ENCODE measurements at places on chromosomes 7 and 10. TPM values are rescaled to one million over a fixed set of nuclear protein-coding genes. Genes with fewer than 3 reads are reported as not detected.

DYNC1I1 gene
- total RNA-seq, result not detected

- DNase-seq, result no peak
Observed at GRCh38 chr10:43351301-43351700, 20.1 kb upstream of the FXYD4 start.

HABP2 gene
- not detected for total RNA-seq

DNA sequence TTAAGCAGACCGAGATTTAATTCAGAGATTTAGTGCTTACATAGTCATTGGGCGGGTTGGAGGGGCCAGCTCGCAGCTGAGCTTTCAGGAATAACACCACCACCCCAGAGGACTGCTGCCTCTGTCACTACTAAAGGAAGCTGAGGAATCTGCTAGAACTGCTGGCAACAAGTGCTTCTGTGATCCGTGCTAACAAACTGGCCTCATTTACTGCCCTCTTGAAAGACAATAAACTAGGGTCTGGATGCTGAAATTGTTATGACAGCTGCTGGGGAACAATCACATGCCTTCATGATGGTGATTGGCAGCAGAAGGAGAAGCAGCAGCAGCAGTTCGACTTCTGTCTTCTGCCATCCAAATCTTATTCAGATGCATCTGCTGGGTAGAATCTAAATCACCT, 285.5 kb upstream of the TAC1 start:
- DNase-seq, result no peak

GRCh38 chr7:20971219-20971618, 184.5 kb upstream of the SP8 start:
- DNase-seq, result no peak

DLX5 gene
- not detected for total RNA-seq

GRCh38 chr7:91915401-91916050, 25.1 kb upstream of the AKAP9 start:
- DNase-seq, result no peak

POLR2J2 gene
- 20.9 TPM for total RNA-seq

DNA sequence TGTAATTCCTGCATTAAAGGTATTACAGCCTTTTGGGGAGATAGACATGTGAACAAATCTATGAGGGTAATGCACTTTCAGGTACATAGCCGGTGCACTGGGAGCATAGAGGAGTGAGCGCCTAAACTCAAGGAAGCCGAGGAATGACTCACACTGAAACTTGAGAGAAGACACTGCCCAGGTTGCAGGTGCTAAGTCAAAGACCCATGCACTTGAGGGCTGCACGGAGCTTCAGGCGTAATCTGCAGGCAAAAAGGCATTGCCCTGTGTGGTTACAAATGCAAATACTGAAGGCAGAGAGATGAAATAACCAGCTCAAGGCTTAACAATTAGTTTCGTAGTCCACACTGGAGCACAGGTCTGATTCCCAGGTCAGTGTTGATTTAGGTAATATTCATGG, 51.0 kb upstream of the OSBPL3 start:
- DNase-seq, result no peak

ANKRD61 gene
- 0.33 TPM for total RNA-seq

GRCh38 chr10:131850383-131850870, 50.4 kb upstream of the PPP2R2D start:
- DNase-seq, result no peak

DNA sequence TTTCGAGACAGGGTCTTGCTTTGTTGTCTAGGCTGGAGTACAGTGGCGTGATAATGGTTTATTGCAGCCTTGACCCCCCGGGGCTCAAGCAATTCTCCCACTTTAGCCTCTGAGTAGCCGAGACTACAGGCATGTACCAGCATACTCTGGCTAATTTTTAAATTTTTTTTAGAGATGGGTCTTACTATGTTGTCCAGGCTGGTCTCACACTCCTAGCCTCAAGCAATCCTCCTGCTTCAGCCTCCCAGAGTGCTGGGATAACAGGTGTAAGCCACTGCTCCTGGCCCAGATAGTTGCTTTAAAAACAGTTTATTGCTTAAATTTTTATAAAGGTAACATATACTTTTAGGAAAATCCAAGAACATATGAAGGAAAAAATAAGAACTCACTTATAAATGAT, 26.3 kb downstream of the NEURL1 start:
- no peak for DNase-seq

Data from activated naive CD4-positive, alpha-beta T cell treated with anti-CD3 and anti-CD28 coated beads, Interleukin-2, amount 50 U/mL, for 72 hours (primary cell).